ENCODE measurements at places on chromosomes 7 and 10. TPM values are rescaled to one million over a fixed set of nuclear protein-coding genes. Genes with fewer than 3 reads are reported as not detected.

The DPP6 gene
- polyA plus RNA-seq, result not detected

The CDC14C gene
- polyA plus RNA-seq, result not detected

The NODAL gene
- polyA plus RNA-seq, result 0.12 TPM

The LIPK gene
- polyA plus RNA-seq, result not detected

Measured in foreskin keratinocyte (primary cell).